ENCODE measurements at places on chromosomes 12 and 14.

- DNase-seq = no peak
Measured at GRCh38 chr14:31232081-31232480, 24.5 kb upstream of the HECTD1 start.

DNA sequence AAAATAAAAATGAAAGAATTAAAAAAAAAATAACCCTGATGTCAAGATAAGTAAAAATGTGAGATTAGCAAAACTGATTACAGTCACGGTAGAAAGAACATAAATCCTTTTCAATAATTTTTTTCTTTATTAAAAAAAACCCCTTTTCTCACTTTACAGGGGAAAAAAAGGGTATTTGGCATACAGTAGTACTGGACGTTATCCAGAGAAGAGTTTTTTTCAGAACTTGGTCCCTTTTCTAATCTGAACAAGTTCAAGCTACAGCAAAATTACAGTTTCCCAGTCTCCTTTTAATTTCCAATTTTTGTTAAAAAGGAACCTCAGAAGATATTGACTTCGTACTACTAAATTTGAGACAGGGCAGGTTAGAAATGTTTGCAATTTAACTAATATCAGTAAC, 134.7 kb upstream of the DCN start:
- DNase-seq = no peak

- no peak for DNase-seq
Measured at GRCh38 chr12:30691122-30691879, 4.4 kb downstream of the IPO8 start.

DNA sequence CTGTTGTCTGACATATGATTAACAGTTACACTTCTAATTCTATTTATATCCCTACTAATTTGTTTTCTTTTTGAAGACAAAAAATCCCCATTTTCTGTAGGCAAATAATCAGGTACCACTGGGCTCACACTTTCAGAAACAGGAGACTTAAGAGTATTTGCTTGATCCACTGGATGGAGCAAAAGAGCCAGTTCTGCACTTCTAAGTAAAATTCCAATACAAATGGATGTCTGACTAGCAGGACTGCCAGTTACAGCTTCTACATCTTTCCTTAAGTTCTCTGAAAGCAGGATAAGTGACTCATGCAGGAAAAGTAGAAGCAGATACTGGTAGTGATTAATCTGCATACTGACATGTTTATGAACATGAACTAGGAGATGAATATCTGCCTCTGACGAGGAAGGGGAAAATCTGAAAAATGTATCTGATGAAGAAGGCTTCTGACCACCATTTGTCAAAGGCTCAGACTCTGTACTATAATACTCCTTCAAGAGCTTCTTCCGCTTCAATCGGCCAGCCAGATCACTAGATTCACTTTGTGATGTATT, 73.8 kb upstream of the ANKS1B start:
- DNase-seq = no peak

DNA sequence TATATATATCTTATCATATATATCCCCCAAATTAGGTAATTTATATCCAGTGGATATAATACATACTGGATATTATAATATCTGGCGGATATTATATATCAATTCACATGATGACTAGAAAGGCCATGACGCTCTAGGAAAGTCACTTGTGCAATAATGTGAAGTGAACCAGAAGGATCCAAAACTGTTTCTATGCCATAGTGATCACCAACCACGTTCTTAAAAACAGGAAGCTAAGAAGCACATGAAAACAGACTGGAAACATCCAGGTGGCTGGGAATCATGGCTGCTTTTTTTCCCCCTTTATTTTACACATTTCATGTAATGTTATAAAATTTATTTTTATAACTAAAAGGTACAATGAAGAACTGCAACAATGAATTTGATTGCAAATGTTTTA, 1.4 kb downstream of the GUCY2C start:
- DNase-seq = no peak

DNA sequence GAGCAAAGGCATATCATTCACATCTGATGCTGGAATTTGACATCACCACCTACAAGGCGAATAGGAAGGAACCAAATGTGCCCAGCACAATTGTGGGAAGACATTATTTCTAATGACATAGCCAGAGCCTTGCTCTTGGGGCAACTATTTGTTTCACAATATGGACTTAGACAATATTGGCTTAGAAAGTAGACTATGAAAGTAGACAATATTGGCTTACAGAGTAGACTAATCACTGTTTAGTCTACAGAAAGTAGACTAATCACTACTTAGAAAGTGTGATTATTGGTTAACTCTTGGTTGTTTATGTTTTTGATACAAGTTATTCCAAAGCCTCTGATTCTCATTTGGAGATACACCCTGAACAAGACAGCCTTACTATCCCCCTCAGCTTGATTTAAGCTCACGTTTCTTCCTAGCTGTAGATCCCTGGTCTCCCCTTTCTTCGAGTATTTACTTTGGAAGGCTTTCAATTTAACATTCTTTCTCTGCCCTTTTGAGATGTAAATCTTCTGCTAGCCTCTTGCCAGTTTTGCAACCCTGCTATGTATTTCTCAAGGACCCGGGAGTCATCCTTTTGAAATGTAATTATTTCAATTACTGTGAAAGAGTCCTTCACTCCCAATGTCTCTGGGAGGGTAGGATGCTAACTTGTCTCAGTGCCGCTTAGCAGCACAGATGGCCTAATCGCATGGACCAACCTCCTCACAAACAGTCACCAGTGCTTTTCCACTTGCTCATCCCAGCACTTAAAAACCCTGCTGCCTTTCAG, 843.2 kb downstream of the GALC start:
- DNase-seq = no peak

- DNase-seq = no peak
Measured at GRCh38 chr14:105126981-105127329, 41.6 kb downstream of the JAG2 start.

DNA sequence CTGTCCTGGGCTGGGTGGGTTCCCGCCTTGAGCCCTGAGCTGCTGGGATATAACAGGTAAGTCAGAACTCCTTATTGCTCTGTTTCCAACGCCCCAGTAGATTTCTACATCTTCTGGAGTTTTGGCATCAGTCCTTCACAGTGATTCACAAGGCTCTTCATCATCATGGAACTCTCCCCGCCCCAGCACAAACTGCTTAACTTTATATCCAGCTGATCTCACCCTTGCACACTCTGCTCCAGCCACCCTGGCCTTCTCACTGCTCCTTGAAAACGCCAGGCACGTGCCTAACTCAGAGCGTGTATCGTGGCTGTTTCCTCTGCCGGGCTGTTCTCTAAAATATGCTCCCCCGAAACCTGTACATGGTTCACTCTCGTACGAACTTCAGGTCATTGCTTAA, 264.9 kb downstream of the NOVA1 start:
- DNase-seq = no peak

- no peak for DNase-seq
Measured at GRCh38 chr12:131835616-131836171, 7.5 kb downstream of the MMP17 start.

GRCh38 chr14:106442857-106443256, 916.5 kb downstream of the TMEM121 start:
- DNase-seq = no peak

GRCh38 chr14:98137131-98138025, 1134.6 kb downstream of the BCL11B start:
- DNase-seq = peak; percentile 21

DNA sequence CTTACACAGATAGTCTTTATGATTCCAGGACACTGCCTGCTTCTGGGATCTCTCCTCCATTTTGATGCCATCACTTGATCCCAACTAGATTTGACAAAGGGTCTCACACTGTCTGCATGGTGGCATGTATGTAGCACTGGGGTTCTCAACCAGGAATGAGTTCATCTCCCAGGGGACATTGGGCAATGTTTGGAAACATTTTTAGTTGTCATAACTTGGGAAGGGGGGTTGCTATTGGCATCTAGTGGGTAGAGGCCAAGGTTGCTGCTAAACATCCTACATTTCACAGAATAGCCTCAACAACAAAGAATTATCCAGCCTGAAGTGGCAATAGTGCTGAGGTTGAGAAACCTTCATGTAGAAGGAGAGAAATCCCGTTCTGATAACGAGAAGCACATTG, 376.2 kb downstream of the DPF3 start:
- DNase-seq = no peak

DNA sequence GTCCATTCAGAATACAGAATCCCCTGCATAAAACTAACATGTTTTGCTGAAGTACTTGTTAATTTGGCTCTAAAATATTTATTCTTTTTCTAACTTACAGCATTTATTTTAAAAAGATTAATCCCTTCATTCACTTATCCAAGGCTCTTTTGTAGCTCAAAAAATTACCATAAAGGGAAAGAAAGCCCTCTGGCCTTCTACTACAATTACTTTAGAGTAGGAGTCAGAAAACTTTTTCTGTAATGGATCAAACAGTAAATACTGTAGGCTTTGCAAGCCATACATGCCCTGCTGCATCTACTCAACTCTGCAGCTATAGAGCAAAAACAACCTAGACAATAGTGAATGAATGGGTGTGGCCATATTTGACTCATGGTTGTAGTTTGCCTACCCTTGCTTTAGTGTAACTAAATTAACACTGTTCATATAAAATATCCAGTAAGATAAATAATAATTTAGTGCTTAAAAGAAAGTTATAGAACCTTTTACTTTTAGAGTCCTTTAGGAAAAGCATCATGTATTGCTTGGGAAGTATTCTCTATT, 74.2 kb upstream of the ZFP36L1 start:
- DNase-seq = no peak

- no peak for DNase-seq
Measured at GRCh38 chr12:58425481-58426392, 484.4 kb downstream of the ATP23 start.

- no peak for DNase-seq
Measured at GRCh38 chr14:101132051-101132571, 228.6 kb upstream of the RTL1 start.

GRCh38 chr14:90675399-90675798, 140.8 kb downstream of the TTC7B start:
- DNase-seq = no peak

GRCh38 chr14:59939828-59940227, 19.9 kb downstream of the LRRC9 start:
- no peak for DNase-seq

DNA sequence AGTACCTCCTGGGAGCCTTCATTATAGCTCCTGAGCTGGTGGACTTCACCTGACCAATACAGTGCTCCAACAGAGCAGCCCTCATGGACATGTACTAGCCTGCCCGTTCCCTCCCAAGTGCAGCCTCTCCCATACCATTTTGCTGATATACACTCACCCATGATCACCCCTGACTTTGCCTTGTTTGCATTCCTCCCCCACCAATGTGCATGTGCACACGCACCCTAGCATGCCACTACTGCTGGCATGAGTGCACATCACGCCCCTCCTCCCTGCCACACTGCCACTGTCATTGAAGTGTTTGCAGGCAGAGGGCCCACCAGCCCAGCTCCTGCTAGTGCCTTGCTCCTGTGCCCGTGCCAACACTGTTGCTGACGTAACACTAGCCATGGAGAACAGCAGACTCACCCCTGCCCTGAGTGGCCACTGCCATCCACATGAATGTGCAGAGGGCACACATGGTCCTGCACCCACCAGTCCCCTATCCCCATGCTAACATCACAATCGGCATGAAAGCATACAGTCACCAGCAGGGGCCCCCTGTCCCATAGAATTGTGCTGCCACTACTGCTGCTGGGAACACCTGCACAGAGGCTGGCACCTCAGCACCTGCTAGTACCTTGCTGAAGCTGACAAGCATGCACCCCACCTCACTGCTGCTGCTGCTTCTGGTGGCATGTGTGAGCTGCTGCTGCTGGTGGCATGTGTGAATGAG, 110.3 kb downstream of the SINHCAF start:
- no peak for DNase-seq

DNA sequence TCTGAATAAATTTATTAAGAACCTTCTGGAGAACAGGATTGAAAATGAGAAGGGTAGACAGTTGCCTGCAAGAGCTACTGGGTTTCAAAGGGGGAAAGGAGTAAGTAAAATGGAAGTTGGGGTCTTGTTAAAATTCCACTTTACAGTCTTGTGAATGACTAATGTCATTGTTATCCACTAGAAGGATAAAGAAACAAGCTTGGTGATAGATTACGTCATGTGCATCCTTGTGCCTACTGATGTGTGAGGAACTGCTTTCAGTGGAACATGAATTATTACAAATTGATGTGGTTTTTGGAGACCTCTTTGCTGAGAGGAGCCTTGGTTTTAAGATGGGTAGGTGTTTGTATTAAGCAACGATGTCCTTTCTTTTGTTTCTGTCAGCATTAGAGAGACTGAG, 272.5 kb upstream of the PRICKLE1 start:
- no peak for DNase-seq

DNA sequence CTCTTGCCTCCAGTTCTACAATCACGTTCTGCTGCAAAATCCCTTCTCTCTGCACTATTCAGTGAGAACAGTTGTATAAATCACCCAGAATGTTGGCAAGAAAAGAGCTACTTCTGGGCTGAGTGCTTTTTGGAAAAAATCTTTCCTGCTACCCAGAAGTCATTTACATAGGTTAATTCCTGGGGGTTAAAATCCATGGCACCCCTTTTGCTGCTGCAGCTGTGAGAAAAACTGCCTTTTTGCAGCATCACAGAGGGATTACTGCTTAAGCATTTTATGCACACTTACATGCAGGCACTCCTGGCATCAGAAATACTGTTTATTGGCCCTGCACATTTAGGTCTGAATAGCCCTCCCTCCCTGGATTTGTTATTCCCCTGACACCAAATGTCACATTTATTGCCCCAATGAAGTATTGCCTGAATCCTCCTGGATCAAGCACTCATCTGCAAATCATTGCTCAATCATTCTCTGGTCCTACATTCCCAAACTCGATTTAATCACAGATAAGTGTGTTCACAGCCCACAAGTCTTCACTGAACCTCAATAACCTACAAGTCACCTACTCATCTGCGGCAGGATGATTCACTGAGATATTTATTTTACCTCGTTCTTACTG, 43.1 kb upstream of the CCDC196 start:
- no peak for DNase-seq

GRCh38 chr12:25241167-25242020, 9.3 kb downstream of the KRAS start:
- peak; percentile 2 for DNase-seq

GRCh38 chr12:27290501-27291168, 42.0 kb upstream of the BMAL2 start:
- DNase-seq = no peak

GRCh38 chr14:59398841-59399240, 66.3 kb downstream of the GPR135 start:
- no peak for DNase-seq

GRCh38 chr12:109182041-109182839, 65.9 kb downstream of the ACACB start:
- DNase-seq = no peak

DNA sequence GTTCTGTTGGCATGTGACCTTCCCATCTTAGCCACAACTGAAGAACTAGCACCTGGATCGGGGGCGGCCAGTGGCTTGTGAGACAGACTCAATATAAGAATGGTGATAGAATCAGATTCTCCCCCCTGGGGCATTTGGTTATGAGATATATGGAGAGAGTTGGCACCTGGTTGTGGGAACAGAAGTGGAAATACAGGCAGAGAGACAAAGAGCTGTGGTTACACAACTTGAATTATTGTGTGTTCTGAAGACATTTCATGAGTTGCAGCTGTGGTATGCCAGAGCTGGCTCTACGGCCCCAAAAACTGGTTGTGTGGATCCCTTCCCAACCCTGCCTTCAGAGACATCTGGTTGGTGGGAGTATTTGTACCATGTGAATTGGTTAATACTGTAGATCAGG, 2.9 kb upstream of the MSRB3 start:
- no peak for DNase-seq

GRCh38 chr14:99781091-99781490, 12.1 kb upstream of the EML1 start:
- no peak for DNase-seq

GRCh38 chr12:5456906-5457305, 25.0 kb downstream of the NTF3 start:
- DNase-seq = no peak

- DNase-seq = no peak
Measured at GRCh38 chr14:71620401-71620800, 311.8 kb upstream of the RGS6 start.

All from NCI-H1092 (cell line).